ENCODE measurements at places on chromosomes 4 and X.

DNA sequence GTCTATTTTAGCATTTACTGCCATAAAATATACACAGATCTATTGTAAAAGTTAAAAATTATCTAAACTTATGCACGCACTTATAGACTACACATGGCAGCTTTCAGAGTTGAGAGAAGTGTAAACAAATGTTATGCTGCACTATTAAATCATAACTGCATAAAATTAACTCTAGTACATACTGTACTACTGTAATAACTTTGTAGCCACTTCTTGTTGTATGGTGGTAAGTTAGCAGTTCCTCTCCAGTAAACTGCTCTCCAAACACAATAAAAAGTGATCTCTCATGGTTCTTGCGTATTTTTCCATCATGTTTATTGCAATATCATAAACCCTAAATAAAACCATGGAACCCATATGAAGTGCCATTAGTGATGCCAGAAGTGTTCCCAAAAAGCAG, 9.6 kb downstream of the DDX60 start:
- DNase-seq = no peak

DNA sequence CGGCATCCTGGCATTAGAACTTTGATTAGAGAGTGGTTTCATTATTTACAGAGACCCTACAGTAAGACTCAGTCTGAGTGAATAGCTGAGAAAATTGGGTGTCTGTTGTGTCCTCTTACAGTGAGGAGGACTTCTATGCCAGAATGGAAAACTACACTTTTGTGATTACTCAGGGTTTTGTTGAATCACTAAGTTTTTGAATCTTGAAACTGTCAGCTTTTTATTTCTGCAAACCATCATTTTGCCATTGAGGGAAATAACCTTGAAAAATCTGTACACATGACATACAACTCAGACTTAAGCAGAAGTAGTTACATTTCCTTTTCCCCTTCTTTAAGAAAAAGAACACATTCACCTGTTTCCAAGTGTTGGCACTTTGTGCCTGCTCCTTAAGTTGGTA, 117.6 kb upstream of the RASGEF1B start:
- no peak for DNase-seq

DNA sequence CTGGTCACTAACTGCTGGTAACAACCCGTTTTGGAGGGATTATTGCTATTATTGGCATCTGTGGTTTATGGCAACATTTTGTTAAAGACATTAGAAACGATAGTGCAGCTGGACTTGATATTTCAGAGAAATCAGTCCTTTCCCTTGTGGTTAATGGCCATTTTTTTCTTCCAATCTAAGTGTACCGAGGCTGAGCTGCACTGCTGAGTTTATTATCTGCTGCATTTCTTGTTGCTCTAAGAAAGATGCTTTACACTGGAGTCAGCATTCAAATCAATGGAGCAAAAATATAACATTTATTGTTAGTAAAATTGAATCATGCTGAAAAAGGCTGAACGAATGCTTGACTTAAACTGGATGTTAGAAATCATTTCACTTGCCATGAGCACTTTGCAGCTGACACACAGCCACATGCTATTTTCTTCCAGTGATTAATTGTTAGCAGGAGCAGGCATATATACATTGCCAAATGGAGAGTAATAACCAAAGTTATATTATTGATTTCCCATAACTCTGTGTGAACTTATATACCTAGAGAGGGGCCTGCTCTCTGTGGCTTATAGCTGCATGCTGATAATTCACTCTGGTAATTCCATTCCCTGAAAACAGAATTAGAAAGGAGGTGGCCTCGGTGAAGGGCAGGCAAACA, 66.5 kb upstream of the TTC29 start:
- no peak for DNase-seq

- peak; percentile 84 for DNase-seq
These were observed 35.7 kb downstream of the ACE2 start for GRCh38 chrX:15564981-15565579.

GRCh38 chrX:103533511-103534216, 14.4 kb upstream of the RAB40A start:
- peak; percentile 81 for DNase-seq

GRCh38 chr4:108080747-108081146, 88.0 kb downstream of the LEF1 start:
- no peak for DNase-seq

- no peak for DNase-seq
These were observed 2.0 kb upstream of the CTPS2 start for GRCh38 chrX:16714504-16714903.

DNA sequence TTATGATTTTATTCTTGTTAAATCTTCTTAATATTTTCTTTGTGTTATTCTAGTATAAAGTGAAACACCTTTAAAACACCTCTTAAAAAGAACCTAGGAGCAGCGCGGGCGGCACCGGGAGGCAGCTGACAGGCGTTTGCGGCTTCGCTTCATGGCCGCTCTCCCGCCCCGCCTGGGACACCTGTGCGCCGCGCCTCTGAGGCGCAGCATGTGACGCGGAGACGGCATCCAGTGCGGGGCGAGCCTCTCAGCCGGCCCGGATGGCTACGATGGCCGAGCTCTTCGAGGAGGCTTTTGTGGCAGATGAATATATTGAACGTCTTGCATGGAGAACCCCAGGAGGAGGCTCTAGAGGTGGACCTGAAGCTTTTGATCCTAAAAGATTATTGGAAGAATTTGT, 1592.7 kb downstream of the TECRL start:
- DNase-seq = no peak

GRCh38 chrX:107625739-107626138, 2.6 kb upstream of the PRPS1 start:
- no peak for DNase-seq

DNA sequence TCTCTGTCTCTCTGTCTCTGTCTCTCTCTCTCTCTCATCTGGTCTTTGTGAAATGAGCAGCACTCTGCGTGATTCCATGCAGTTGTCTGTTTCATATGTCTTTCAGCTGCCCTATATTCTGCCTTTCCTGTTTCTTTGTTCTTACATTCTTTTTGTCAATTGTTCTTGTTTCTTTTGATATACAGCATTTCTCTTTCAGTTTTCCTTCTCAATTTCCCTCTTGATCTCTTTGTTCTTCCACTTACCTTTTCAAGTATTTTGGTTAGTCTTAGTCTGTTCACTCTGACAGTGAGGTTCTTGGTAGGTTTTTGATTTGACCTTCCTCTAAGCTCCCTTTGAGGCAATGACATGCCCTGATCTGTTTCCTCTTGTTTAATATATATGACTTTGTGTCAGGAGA, 20.4 kb downstream of the ZNF157 start:
- no peak for DNase-seq

DNA sequence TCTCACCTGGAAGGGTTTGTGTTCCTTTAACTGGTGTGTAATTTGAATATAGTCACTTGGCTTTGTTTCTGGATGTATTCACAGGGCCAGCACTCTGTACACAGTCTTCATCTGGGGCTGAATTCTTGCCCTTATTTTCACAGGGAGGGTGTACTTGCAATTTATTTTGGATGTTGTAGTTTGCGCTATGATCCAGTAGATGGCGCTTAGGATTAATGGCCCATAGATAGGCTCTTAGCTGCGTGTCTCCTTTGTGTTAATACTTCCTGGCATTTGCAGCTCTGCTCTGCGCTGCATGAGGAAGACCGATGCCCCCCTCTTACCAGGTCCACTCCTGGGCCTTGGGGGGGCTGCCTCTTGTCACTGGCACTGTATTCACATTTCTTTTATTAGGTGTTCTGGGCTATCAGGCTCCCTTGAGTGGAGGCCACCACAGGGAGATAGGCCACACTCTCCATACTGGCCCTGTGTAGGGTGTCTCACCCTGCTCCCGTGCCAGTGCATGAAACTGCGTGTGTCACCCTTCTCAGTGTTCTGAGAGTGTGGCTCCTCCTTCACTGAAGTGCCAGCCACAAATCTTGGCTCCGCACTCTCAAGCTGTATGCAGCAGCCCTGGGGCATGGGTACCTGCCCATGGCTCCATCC, 562.2 kb downstream of the ZIC3 start:
- DNase-seq = peak; percentile 44

DNA sequence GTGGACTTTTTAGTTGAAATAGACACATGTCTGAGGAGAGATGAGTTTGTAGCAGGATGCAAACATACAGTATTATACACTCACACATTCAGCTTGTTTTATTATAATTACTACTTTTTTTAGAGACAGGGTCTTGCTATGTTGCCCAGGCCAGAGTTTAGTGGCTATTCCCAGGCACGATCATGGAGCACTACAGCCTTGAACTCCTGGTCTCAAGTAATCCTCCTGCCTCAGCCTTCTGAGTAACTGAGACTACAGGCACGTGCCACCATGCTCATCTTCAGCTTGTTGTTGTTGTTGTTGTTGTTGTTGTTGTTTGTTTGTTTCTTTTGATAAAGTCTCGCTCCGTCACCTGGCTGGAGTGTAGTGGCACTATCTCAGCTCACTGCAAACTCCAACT, 94.7 kb upstream of the ACSL4 start:
- DNase-seq = no peak

DNA sequence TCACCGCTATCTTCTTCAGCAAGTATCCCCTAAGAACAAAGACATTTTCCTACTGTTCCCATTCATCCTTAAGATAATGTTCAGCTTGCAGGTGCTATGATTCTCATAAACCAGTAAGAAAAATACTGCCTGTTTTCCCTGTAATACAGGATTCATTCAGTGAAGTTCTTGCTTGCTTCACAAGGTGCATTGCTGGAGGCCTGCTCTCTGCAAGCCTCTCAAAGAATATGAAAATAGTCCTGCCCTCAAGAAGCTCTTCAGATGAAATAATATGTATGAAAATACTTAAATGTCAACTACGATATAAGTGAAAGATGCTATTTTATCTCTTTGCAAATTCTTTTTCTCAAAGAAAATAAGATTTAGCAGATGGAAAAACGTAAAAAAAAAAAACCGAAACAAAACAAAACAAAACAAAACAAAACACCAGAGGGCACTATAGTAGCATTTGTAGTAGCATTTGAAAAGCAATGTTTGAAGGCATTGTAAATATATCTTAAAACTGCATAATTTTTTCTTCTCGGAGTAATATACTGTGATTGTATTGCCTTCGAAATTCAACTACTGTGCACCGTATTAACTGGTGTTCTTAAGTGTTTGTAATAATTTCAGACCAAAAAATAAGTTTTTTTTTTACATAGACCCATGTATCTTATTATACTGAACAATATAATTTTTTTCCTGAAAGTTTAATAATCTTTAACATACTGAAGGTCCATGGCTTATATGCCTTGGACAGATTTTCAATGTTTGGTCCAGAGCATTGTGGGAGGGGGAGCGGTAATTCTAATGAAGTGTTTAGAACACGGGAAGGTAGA, 26.0 kb downstream of the ADH4 start:
- DNase-seq = peak; percentile 68

- peak; percentile 93 for DNase-seq
These were observed 79.4 kb downstream of the SYNPO2 start for GRCh38 chr4:118968005-118968404.

GRCh38 chr4:87117051-87117731, 103.2 kb downstream of the KLHL8 start:
- no peak for DNase-seq

DNA sequence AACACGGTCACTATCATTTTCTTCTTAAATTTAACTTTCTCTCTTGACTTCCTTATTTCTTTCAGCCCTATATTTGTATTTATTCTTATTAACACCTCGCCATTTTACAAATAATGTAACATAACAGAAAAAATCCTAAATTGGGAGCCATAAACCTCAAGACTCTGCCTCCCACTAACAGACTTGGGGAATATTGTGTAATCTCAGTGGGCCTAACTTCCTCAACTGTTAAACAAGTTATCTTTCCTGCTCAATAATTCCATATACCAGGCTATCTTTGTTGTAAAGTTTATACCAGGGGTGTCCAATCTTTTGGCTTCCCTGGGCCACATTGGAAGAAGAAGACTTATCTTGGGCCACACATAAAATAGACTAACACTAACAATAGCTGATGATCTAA, 26.2 kb downstream of the PRSS12 start:
- DNase-seq = no peak

DNA sequence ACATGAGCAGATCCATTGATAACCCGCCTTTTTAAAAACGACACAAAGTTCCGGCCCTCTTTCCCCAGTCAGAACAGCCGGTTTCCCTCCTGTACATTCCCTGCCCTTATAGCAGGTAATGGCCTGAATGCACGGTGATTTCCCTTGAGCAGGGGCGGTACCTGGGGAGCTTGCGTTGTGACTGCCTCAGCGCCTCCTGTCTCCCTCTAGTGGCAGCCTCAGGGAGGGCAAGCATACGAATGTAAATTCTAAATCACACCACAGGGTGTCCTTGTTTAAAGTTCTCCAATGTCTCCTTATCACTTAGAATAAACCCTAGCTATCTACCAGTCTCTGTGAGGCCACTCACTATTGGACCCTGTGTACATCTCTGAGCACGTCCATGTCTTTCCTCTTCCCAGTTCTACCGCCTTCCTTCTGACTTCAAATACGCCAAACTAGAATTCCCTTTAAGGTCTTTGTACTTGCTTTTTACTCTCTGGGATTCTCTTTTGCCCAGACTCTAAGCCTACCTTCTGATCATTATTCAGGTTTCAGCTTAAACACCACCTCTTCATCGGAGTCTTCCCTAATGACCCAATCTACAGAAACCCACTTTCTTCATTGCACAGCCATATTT, 18.4 kb upstream of the LDB2 start:
- DNase-seq = peak; percentile 12

DNA sequence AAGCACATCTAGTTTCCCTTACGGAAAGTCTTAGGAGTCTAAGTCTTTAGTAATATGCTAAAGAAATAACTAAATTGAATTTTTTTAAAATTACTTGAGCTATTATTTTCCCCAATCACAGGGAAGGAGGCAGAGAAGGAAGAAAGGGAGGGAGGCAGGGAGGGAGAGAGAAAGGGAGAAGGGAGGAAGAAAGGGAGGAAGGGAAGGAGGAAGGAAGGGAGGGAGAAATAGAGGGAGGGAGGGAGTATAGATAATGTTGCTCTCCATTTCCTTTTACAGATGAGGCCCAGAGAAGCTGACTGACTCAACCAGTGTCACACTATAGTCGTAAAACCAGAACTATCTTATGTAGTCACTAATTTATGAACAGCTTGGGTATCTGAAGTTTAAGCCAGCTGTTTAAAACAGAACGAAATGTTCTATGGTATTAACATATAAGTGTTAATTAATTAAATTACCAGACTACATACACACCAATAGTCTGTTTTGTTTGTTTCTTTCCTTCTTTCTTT, 14.6 kb downstream of the SH3RF1 start:
- DNase-seq = no peak

- no peak for DNase-seq
These were observed 907.1 kb downstream of the FSTL5 start for GRCh38 chr4:161256716-161257115.

DNA sequence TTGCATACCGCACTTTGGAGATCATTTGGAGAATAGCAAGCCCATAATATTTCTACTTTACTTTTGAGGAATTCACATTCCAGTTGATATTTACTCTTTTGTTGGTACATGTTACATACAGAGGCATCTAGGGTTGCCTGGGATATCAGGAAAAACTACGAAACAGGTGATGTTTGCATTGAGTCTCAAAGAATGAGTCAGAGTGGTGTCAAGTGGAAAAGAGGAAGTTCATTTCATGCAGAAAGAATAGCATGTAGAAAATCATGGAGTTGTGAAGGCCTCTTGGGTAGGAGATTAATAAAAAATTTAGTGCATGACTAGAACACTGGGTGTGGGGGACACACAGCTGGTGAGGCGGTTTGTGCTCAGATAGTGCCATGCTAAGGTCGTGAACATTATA, 33.5 kb upstream of the ELOVL6 start:
- DNase-seq = no peak

- no peak for DNase-seq
These were observed 116.0 kb downstream of the COL4A6 start for GRCh38 chrX:108322234-108322633.
